Activated CD4-positive, alpha-beta T cell treated with anti-CD3 and anti-CD28 coated beads, Interleukin-2, Interleukin-4, amounts not matched to agents 100 ng/mL and 50 ng/mL, durations not matched to agents 16 hours and 8 hours (primary cell): ENCODE measurements at places on chromosomes 1 and 21.

DNA sequence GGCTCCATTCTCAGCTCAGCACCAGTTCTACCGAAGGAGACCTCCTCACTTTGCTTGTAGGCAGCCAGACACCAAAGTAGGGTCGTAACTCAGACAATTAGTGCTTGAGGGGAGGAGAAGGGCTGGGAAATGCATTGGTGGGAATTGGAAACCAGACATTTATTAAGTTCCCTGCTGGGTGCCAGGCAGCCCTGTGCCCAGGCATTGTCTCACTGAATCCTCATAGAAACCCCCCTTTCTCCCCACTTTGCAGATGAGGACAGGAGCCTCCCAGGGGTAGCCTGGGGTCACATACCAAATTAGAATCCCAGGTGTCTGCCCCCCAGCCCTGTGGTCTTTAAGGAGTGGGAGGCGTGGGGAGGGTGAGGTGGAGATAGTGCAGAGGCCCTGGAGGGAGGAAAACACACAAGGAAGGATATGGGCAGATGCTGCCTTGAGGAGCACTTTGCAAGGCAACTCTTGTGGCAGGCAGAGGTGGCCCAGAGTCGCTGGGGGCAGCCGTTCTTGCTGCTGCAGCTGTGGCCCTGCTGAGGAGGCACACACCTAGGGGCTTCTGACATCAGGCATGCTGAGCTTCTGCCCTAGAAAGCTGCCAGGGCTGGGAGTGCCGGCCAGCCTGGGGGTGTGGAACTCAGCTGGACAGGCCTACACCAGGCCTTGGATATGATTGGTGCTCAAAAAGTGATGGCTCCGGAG, 29.4 kb downstream of the CDK18 start:
- DNase-seq = no peak

DNA sequence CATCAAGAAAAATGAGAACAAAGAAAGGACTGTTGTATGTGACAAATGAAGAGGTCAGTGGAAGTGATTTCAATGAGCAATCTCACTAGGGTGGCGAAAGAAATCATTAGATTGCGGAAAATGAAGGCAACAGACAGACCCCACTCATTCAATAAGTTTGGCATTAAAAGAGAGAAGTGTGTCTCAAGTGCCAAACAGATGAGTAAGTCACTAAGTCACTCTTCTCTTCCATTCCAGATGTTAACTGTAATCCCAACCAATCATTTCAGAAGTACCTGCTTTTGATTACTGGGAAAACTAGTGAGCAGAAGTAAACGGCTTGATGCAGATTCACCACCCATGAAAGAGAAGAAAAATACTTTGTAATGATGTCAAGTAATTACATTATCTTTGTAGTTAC, 144.3 kb upstream of the PRMT6 start:
- DNase-seq = no peak

- DNase-seq = peak; percentile 30
These were observed 10.3 kb downstream of the RNU1-2 start for GRCh38 chr1:16905868-16906702.

- DNase-seq = no peak
These were observed 113.6 kb upstream of the VAMP3 start for GRCh38 chr1:7657287-7658016.

- DNase-seq = no peak
These were observed 1.2 kb upstream of the EXTL1 start for GRCh38 chr1:26020330-26020768.

- no peak for DNase-seq
These were observed 16.8 kb downstream of the PTAFR start for GRCh38 chr1:28159680-28160079.

DNA sequence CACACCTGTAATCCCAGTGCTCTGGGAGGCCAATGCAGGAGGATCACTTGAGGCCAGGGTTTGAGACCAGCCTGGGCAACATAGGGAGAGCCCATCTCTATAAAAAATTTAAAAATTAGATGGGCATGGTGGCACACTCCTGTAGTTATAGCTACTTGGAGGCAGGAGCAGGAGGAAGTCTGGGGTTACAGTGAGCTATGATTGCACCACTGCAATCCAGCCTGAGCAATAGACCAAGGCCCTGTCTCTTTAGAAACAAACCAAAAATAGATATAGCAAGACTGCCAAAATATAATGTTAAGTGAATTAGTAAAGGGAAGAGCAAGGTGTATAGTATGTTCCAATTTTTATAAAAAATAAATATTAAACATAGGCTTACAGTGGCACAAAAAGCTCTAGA, 28.8 kb downstream of the PLEKHO1 start:
- no peak for DNase-seq

DNA sequence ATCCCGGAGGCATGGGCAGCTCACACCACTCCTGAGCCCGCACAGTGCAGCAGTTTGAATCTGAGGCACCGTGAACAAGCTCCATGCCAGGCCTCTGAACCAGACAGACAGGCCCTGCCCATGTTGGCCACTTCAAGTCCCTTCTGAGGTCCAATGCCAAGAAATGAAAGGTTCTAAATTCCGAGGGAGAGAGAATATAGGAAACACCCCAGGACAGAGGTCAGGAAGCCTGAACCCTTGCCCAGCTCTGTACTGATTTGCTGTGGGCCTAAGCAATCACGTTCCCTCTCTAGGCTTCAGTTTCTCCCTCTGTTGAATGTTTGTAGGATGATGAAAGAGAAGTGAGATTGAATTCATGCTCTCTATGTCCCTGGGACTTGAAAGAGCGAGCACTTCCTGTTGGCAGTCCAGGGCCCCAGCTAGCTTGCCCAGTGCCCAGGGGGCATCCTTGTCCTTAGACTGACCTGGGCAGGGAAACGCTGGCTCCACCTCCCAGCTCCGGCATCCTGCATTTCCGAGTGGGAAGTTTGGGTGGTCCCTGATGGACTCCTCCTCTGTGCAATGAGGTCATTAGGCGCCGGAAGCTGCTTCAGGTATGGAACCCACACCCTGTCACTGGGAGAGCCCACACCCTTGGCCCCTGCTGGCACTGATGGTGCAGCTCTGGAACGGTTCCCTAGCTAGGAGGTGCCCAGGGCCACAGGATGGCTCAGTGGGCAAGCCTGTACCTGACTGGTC, 242.4 kb upstream of the TMEM51 start:
- DNase-seq = no peak

- peak; percentile 66 for DNase-seq
These were observed 4.3 kb upstream of the CBR1 start for GRCh38 chr21:36065497-36066036.

DNA sequence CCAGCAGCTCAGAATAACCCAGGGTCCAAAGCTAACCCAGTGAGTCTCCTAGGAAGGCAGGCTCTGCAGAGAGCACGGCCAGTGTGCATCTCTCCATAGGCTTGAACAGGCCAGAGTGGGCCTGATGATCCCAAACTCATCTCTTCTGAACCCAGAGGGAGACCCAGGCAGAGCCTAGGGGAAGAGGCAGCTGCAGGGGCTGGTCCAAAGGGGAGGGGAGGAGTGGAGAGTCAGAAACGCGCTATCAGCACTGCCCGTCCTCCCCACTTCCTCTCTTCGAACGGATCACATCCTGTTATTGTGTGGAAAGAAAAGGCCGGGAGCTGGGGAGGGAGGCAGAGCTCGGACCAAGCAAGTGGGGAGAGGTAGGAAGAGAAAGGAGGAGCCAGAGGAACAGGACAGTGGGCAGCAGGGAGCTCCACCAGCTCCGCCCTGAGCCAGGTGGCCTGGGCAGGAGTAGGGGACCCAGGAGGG, 20.2 kb downstream of the TAL1 start:
- DNase-seq = no peak

GRCh38 chr1:111516005-111516535, 12.6 kb upstream of the ADORA3 start:
- peak; percentile 38 for DNase-seq

- DNase-seq = peak; percentile 31
These were observed 1.7 kb upstream of the TNFRSF9 start for GRCh38 chr1:7942214-7942921.

- no peak for DNase-seq
These were observed 1629.3 kb downstream of the MRPL39 start for GRCh38 chr21:23977971-23978370.

GRCh38 chr1:2506007-2506860, 20.2 kb downstream of the PANK4 start:
- no peak for DNase-seq

GRCh38 chr1:58886611-58887010, 102.8 kb upstream of the JUN start:
- DNase-seq = no peak

DNA sequence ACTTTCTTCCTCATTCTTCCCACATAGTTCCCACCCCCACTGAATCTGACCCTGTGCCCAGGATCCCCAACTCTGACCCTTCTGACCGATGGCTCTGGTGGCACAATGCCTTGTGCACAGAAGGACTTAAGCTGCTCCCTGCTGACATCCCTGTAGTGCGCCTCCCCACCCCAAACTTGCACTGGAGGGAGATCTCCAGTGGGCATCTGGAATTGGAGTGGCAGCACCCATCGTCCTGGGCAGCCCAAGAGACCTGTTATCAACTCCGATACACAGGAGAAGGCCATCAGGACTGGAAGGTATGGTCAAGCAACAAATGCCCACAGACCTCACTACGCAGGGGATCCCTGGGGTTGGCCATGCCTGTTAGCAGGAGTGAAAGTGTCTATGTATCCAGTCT, 9.0 kb downstream of the MPL start:
- no peak for DNase-seq

- DNase-seq = no peak
These were observed 29.8 kb upstream of the VTCN1 start for GRCh38 chr1:117240547-117240946.

- DNase-seq = peak; percentile 60
These were observed 7.5 kb downstream of the KIF1B start for GRCh38 chr1:10217748-10218441.

GRCh38 chr1:192615055-192615454, 20.9 kb upstream of the RGS13 start:
- no peak for DNase-seq

DNA sequence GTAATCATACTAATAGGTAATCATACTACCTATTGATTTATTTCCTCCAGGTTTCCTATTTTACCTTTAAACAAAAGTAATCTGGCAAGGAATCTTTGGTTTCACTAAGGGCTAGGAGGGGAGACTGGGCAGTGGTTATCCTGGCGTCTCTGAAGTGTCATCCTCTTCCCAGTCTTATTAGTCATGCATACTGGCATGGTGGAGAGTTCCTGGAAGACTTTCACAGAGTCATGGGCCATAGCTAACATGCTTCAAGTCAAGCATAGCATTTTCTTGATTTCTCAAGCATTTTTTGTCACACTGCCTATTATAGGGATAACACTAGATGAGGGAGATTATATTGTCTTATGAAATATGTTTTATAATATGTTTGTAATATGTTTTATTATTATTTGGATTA, 64.0 kb upstream of the ASB17 start:
- no peak for DNase-seq

DNA sequence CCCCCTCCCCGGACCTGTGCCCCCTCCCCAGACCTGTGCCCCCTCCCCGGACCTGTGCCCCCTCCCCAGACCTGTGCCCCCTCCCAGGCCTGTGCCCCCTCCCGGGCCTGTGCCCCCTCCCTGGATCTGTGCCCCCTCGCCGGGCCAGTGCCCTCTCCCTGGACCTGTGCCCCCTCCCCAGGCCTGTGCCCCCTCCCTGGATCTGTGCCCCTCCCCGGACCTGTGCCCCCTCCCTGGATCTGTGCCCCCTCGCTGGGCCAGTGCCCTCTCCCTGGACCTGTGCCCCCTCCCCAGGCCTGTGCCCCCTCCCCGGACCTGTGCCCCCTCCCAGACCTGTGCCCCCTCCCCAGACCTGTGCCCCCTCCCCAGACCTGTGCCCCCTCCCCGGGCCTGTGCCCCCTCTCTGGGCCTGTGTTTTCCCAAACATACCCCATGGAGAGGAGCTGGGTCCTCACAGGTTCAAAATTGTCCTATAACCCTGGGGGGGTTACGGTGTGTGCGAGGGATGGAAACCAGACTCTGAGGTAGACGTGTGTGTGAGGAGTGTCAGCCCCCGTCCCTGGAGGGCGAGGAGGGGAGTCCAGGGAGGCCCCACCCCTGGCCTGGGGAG, 47.6 kb upstream of the POFUT2 start:
- DNase-seq = no peak

GRCh38 chr21:14918527-14918926, 146.3 kb downstream of the NRIP1 start:
- no peak for DNase-seq

GRCh38 chr1:147625362-147625995, 44.8 kb downstream of the ACP6 start:
- DNase-seq = no peak

GRCh38 chr1:244113532-244114320, 62.6 kb downstream of the ZBTB18 start:
- DNase-seq = no peak

DNA sequence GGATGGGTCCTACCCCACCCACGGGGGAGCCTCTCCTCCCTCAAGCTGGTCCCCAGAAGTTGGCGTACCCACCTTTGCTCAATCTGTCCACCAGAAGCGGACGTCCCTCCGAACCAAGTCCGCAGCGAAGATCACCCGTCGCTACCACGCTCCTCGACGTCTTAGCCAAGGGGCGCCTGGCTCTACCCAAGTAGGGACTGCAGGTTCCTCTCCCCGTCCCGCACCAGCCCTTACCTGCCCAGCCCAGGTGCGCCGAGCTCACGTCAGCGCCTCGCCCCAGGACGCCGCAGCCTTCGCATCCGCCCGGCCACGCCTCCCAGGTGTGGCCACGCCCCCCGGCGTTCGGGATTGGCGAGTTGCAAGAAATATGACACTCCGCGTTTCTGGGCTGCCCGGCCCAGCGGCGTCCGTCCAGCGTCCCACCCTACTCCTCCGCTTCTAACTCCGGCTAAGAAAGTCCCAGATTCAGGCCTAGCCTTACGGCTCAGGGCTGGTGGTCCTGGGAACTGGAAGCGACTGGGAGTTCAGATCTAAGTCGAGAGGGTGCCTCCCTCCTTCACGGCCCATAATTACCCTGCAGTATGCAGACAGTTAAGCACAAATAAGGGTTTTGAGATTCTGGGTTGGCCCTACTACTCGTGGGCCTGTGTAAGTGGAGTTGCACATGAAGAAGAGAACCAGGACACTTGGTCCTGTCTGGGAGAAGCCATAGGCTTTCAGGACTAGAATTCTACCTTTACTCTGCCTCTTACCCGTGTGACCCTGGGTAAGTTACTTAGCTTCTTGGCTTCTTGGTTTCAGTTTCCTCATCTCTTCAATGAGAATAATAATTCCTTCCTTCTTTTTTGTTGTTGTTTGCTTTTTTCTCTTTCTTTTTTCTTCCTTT, at the start of gene IRF6:
IRF6 (minus strand) TSS at position 268 of the 886 bp plus-strand sequence. CDS start 4,729 bp downstream, outside the sequence.
- peak; percentile 10 for DNase-seq

DNA sequence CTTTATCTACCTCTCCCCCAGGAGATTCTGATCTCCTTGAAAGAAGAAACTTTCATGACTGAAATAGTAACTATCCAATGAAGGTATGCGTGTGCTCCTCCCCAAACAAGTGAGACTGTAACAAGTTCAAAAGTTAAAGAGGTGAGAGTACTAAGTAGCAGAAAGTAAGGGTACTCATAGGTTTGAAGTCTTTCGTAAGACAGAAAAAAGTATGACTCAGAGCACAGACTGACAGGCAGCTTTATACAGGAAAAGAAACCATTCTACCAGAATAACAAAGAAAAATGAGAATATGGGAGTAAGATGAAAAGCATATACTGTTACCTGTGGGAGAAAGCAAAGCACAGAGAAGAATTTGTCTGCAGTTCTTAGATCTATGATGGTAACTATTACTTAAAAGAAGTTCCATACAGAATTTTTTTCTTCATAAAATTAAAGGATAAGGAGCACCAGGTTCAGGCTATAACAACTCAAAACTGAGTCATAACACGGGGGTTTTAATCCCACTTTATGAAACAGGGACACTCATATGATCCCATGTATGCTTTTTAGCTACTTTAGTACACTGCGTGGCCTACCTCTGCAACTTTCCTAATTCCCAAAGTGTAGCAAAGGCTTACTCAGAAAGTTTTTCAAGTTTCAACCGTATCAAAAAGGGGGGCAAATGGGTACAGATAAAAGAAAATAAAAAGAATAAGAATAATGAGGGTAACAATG, 52.0 kb downstream of the FOXJ3 start:
- peak; percentile 43 for DNase-seq
